Motor neuron (in vitro differentiated cells): ENCODE measurements at places on chromosomes 5 and 9.

DNA sequence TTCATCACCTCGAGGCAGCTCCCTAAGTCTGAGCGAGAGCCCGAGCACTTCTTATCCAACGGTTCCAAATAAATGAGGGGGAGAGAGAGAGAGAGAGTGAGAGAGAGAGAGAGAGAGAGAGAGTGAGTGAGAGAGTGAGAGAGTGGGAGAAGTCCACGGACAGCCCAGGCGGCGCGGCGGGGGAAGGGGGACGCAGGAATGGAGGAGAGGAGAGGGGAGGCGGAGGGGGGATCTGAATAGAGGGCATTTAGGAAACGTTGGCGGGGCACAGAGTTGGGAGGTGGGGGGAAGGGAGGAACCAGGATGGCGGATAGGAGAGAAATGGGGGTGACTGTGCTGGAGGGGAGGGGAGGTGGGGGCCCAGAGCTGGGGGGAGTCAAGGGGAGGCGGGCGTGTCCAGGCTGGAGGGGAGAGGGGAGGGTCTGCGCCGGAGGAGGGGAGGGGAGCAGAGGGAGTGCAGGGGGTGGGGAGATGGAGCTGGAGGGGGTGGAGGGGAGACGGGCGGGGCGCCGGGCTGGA, 398 bp upstream of the BASP1 start:
- no peak for ATAC-seq

GRCh38 chr9:90890146-90890810, 88.7 kb downstream of the SYK start:
- ATAC-seq: no peak

DNA sequence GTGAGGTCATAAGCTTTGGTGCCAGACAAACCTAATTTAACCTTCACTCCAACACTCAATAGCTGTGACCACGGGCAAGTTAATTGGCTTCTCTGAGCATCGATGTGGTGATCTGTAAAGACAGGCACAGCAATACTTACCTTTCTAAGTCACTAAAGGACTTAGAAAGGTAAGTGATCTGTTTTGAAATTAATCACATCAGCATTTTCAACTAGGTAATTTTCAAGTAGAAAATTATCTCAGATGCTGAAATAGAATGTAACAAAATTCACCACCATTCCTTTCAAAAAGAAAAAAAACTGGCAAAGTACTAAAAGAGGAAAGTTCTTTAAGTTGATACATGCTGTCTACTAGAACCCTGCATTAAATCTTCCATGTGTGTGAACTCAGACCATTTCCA, 354.5 kb downstream of the ICE1 start:
- ATAC-seq: no peak

DNA sequence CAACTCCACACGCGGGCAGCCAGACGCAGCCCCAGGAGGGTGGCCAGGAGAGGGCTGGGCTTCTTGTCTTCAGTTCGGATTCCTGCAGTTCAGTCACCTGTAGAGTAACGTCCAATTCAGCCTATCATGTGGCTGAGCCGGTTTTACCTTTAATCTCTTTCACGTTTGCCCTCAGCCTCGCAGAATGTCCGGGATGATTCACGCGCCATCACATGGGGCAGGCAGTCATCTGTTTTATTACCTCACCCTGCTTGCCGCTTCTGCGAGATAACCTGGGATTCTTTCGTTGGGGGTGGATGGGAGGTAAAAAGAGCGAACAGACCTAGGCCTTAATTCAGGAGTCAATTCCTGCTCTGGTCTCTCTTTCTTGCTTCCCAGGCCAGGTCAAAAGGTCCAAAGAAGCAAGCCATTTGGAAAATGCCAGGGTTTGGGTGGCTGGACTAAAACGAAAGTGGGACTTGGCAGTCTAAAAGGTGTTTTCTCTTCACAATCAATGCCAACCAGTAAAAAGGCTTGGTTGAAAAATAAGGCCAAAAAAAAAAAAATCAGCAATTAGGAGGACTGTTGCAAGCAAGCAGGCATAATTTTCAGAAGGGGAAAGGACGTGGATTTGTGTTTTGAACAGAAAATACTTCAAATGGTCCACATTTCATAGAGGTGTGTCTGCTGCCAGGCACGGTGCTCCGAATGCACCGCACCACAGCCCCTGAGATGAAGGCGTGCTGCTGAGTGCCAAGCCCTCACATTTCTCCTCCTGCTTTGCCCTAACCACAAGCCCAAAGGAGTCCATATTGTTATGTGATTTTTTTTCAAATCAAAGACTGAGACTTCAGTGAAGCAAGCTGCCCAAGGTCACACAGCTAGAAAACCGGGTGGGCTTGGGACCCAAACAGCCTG, 2.8 kb upstream of the WWC1 start:
- ATAC-seq: peak; percentile 15

DNA sequence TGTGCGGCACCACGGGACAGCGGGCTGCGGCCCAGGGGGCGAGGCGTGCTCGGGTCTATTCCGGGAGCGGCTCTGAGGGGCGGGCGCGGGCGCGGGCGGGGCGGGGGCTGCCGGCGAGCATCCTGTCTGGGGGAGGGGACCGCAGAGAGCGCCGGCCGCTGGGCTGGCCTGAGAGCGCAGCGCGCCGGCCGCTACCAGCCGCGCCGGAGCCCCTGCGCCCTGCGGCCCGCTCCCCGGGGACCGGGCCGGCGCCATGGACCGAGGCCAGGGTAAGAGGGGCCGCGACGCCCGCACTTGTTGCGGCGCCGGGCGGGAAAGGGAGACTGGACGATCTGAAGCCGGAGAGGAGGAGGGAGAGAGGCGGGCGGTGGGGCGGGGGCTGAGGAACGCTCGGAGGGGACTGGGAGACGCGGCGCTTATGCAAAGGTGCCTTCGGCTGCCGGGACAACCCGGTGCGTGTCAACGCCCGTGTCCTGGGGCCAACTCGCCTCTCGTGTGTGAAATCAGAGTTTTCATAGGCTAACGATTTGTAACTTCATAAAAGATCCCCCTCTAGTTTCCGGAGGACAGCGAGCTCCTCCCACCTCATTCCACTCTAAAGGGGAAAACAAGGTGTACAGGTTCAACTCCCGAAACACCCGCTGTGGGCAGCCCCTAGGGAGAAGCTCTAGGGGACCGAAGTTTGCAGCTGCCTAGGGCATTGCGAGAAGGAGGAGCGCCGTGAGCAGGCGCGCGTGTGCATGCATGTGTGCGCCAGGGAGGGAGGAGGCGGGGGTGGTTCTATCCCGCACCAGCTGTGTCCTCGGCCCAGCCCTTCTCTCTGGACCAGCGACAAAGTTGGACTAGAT, at the start of gene AFAP1L1:
AFAP1L1 (plus strand) TSS at position 144 of the 848 bp plus-strand sequence; CDS start at position 254, 110 bp downstream.
- ATAC-seq: peak; percentile 81

GRCh38 chr5:122315521-122315920, 3.5 kb downstream of the SNCAIP start:
- ATAC-seq: no peak

DNA sequence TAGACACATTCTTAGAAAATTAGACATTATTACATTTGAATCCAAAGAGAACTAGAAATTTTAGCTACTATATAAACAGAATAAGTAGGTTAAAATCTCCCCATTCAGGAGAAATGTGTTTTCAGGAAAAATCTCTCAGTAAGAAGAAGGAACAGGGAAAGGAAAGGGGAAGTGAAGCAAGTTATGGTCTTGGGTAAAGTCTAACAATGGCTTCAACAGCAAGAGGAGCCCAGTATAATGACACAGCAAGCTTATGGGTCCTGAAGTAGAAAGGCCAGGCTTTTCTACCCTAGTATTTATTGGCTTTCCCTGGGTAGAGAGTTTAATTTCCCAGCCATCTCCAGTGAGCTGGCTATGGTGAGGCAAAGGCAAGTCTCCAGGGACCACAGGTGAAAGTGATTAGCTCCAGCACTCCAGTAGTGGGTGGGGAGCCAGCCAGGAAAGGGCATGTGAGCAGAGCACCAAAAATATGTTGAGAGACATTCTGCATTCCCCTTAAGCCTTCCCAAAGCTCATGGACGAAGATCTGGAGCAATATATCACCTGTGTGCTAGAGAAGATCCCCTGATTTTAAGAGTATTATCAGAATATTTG, 981.7 kb downstream of the NR2F1-AS1 start:
- no peak for ATAC-seq

- ATAC-seq: peak; percentile 57
Observed at GRCh38 chr5:43411495-43411894, 696 bp downstream of the CCL28 start.

- no peak for ATAC-seq
Observed at GRCh38 chr5:168316139-168316578, 24.7 kb downstream of the WWC1 start.

DNA sequence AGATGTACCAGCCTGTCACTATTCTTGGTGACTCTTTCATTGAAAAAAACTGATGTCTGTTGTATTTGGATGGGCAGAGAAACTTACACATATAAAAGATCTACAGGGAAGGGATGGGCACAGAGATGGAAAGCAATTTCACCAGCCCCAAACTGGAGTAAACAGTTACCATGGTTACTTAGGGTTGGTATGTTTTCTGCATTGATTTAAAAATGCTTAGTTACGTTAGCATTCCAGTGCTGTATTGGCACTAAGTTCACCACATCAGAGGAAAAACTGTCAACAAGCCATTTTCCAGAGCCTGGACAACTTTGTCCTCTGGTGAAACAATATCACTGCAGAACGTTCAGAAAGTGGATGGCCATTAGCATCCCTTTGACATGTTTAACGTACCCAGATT, 28.0 kb downstream of the MARCHF3 start:
- peak; percentile 74 for ATAC-seq

- ATAC-seq: no peak
Observed at GRCh38 chr5:167582886-167583285, 708.6 kb upstream of the WWC1 start.

DNA sequence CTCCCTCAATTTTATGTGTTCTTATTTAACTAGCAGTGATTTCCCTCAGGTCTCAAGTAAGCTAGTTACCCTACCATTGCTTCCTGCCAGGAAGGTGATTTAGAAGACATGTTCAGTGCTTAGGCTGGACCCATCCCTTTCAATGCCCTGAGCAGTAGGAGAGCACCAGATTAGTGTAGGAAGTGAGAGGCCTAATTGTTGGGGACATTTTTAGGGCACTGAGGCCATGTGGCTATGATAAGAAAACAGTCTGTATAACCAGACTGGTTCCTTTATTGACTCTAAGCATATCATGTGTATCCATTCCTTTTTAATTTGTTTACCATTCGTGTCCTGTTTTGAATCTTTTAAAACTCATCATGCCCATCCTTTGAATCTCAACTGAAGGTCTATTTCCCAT, 312.3 kb upstream of the PRR16 start:
- no peak for ATAC-seq

GRCh38 chr5:16570121-16570815, 46.5 kb downstream of the RETREG1 start:
- ATAC-seq: no peak

DNA sequence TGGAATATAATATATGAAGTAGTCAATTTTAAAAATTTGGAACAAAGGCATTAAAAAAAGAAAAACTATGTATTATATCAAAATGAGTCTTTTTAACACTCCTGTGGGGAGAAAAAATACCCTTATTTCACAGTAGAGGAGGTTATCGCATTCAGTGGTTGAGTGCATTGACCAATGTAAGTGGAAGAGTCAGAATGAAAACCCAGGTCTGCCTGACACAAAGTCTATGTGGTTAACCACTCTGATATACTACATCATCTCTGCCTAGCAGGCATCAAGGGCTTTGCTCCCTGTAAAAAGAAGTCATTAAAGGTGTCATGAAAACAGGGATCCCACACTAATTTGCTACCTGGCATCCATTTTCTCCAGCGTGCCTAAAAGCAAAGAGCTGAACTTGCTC, 417.2 kb upstream of the C9orf72 start:
- ATAC-seq: no peak

DNA sequence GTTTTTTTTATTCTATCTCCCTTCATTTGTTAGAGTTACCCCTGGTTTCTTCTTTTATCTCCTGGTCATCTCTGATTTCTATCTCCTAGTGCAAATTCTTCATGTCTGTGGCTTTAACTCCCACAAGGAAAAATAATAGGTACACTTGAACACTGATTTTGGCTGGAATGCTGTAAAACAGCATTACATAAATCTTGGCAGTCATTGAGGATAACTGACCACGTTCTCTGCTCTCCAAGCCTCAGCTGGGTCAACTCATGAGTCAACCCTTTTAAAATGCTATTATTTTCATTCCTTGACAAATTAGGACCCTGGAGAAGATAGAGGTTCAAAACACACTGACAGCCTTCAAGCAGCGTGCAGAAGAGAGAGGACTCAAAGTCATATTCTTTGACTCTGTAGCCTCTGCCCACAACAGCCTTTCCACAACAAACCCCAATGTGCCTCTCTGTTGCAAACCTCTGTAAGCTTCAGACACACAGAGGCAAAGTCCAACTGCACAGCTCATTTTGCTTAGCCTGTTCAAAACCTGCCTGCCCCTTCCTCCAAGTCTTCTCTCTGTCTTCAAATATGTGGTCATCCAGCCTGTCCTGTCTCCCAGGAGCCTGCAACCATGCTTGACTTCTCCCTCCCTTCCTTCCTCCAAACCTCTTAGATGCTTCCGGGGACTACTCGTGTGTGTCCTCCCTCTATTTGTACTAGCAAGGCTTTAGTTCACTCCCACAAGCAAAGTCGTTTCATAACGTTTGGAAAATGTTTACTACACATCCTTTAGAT, 398.4 kb downstream of the MED10 start:
- peak; percentile 37 for ATAC-seq

DNA sequence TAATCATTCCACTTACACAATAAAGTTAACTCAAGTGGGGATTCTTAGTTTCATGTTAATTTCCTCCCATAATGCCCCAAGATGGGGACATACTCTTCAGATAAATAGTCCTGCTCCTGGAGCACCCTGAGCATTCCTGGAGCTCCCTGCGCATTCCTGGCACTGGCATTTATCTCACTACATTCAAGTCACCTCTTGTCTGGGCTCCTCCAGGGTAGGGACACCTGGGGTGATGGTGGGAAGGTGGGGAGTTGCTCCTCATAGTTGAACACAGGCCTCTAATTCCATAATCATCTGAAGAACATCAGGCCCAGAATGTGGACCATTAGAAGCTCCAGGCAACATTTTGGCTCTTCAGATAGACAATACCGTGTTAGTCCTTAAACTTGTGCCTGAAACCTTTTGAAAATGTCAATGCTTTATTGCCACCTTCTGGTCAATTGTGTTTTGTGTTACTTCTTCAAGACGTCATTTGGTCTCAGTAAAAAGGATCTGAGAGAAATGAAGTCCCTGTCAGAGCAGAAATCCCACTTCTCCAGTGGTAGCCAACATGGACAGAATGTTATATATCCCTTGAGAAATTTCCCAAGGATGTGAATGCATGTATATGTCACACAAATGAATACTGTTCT, 14.2 kb upstream of the AGGF1 start:
- no peak for ATAC-seq

DNA sequence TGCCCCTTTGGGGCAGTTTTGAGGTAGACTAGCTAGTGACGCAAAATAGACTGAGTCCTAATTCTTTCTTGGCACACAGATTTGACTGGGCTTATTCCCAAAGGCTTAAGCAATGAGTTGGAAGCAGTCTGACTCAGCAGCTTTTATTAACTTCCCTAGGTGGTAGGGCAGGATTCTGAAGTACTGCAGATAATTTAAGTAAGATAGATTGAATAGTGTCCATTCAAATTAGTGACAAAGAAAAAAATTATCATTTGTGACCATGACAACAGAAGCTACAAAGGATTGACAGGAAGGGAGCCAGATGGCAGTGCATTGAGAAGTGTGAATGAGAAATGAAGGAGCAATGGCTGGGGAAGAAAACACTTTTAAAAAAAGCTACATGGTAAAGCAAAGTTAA, 649.4 kb downstream of the CDH9 start:
- ATAC-seq: peak; percentile 94
